A549 (cell line): ENCODE measurements at places on chromosomes 7 and 10. TPM values are rescaled to one million over a fixed set of nuclear protein-coding genes. Genes with fewer than 3 reads are reported as not detected.
A peak's percentile ranks its signal among the peaks of the same experiment; 100 is the strongest.

The TAS2R5 gene
- 0.61 to 1.4 TPM (median 0.79 TPM) in 3 replicates for polyA plus RNA-seq

DNA sequence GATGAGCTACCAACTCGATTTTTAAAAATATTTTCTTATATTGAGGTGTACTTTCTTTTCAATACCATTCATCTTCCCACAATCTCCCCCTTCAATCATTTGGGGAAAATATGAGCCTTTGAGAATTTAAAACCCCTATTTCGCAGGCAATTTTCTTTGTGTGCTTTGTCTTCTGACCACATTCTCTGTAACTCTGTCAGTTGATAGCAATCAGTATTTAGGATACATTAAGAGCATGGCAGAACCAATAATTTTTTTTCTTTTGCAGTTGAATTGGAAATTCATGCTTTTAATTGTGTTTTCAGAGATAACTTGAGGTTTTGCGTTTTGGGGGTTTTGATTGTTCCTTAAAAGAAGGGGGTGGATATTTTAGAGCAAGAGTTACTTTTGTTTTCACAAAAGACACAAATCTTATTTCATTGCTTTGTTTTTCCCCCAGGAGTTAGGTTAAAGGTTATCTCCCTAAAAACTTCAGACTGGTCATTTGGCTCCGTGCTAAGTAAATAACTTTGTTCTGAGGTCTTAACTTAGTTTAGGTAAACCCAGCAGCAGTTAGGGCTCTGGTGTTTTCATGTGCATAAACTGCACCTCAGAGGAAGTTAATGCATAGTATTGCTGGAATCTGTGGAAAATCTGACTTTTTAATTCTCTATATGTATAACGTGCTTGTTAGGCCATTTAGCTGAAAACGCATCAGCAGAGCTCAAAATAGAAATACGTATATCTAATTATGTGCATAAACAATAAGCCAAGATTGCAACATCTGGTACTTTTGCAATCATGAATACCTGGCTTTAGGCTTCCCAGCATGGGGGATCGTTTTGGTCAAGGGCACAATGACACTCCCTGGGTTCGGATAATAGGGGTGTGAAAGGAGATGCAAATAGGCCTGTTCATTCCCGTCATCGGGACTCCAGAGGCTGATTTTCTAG lies 676.4 kb upstream of the ANKRD30A start:
- DNase-seq = no peak

GRCh38 chr10:11538834-11539190 lies 72.6 kb downstream of the USP6NL start:
- DNase-seq = no peak

DNA sequence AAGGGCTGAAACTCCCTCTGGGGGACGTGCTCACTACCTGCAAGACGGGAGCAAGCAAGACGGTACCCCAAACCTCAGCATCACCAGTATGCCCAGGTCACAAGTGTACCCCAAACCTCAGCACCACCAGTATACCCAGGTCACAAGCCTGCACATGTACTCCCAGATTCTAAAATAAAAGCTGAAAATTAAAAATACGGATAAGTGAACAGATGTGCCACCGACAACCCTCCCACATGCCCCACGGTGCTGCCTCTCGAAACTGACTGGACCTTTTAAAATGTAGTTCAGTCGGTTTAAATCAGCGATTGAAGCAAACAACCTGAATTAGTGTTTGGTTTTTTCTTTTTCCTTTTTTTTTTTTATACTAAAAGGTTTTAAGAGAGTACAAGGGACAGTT lies 566.5 kb downstream of the DNAJB6 start:
- DNase-seq = no peak

- DNase-seq = peak; percentile 32
These were observed 41.0 kb upstream of the ZNF518A start for GRCh38 chr10:96089116-96089515.

The C7orf57 gene
- polyA plus RNA-seq = 0.04 to 0.09 TPM (median 0.04 TPM) in 3 replicates

The CYP2E1 gene
- polyA plus RNA-seq = 0.14 to 0.21 TPM (median 0.17 TPM) in 3 replicates

DNA sequence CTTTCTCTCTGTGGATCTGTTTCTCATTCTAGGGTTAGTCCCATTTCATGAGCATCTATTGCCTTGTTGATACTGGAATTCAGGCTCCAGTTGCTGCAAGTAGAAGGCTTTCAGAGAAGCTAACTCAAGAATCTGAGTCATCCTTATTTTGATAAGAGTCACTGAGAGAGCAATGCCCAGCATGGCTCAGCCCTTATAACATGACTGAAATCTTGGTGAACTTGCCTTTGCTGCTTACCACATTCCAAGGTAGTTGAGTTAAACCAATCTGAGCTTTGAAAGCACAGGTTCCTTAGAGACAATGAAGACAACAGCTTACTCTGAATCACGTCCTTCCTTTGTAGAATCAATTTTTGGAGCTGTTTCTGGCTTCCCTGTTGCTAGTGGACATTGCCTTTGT lies 53.6 kb upstream of the CHCHD3 start:
- DNase-seq = no peak

DNA sequence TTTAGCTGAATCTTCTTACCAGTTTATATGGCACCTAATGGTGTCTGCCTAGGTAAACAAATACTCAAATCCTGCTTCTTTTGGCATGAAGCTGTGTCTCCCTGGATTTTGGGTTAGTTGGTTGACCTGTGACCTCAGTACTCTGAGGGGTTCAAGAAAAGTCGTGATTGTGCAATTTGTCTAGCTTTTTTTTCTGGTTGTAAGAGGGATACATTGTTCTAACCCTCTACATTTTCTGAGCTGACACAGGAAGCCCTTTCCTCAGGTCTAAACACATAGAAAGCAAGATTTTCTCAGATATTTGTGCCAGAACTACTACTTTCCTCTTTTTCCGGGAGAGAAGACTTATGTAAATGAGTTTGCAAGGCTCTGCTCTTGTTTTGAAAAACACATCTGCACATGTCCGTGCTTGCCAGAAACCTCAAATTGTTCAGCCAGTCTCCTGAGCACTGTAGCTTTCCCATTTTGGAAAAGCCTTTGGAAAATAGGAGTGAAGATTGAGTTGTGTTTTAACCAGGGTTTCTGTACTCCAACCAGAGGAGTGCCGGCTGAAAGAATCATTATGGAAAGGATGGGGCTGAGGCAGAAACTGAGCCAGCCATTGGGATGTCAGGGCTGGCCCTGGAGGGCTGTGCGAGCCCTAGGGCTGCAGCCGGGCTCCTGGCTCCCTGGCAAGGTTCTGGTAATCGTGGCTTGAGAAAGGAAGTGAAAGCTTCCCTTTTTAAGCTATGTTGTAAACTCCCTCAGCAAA lies 31.3 kb upstream of the CXCL12 start:
- DNase-seq = no peak

GRCh38 chr7:74401137-74401859 lies 52.4 kb upstream of the GTF2IRD1 start:
- peak; percentile 72 for DNase-seq

GRCh38 chr7:157813741-157814661 lies 477.2 kb downstream of the DNAJB6 start:
- DNase-seq = no peak

GRCh38 chr10:129773359-129773990 lies 190.6 kb downstream of the EBF3 start:
- no peak for DNase-seq

- DNase-seq = no peak
These were observed 28.9 kb upstream of the MRPS33 start for GRCh38 chr7:141043616-141044015.

DNA sequence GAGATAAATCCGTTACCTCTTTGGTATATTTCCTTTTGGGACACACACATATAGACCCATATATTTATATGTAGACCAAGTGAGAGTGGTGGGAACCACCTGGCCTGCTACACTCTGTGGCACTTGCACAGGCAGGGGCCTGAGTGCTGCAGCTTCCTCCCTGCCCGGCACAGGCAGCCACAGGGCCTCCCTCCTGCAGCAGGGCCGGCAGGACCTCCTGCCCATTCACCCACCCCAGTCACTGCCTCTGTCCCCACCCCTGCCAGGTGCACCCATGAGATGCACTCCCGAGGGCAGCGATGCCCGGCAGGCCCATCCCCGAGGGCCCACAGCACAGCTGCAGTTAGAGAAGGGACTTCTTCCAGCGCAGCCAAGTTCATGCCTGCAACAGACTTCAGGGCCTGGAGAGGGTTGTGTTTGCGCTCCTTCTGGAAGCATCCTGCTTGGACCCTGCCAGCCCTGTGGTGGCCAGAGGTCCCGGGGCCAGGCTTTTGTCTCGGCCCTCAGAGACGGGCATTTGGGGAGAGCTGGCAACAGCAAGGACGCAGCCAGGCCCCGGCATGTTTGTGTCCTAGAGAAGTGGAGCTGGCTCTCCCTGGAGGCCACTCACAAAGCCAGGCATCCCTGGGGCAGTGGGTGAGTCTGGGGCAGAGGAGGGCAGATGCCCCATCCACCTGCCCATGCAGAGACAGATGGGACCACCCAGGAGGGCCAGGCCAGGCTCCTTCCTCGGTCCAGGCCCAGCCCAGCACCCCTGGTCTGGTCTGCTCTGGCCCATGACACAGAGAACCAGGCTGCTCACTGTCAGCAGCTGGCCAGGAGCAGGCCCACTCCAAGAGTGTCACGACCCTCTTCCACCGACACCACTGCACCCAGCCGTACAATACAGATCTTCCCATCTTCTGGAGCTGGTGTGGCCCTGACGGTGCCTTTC lies 41.4 kb downstream of the PWWP2B start:
- no peak for DNase-seq

GRCh38 chr7:2100278-2101208 lies 132.2 kb downstream of the MAD1L1 start:
- no peak for DNase-seq

- DNase-seq = peak; percentile 57
These were observed at the start of gene DYNC1I1 for GRCh38 chr7:95772298-95772770. Gene DYNC1I1, plus strand, starts transcription at chr7:95772554. Its CDS starts 32,176 bp downstream, at chr7:95804730.

- DNase-seq = no peak
These were observed 51.2 kb downstream of the RAPGEF5 start for GRCh38 chr7:22305706-22306105.

The NYAP1 gene
- 1.5 to 3.7 TPM (median 3.1 TPM) in 3 replicates for polyA plus RNA-seq
